Activated CD4-positive, alpha-beta T cell treated with anti-CD3 and anti-CD28 coated beads, Interleukin-2, Interleukin-6, amounts not matched to agents 100 ng/mL and 50 ng/mL, durations not matched to agents 16 hours and 8 hours (primary cell): ENCODE measurements at places on chromosomes 2 and 18.
A peak's percentile ranks its signal among the peaks of the same experiment; 100 is the strongest.

- no peak for DNase-seq
Measured at GRCh38 chr18:24988253-24988840, 363.6 kb downstream of the ZNF521 start.

DNA sequence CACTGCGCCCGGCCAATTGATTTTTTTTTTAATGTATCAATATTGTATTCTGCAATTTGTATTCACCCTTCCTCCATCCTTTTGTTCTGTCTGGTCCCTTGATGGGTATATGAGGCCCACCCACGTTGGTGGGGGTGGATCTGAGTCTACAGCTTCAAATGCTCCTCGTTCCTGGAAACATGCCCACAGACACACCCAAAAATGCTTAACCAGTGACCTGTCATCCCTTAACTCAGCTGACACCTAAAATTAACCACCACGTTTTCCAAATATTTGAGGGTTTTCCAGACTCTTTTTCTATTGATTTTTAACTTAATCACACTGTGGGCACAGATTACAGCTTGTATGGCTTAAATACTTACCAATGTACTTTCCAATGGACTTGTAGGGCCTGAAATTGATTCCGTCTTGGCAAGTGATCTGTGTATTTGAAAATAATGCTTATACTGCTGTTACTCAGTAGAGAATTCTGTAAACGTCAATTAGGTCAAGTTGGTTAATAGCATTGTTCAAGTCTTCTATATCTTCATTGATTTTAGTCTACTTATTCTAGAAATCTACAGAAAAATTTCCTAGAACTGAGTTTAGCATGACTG is 34.4 kb upstream of the CYP27C1 start:
- no peak for DNase-seq

DNA sequence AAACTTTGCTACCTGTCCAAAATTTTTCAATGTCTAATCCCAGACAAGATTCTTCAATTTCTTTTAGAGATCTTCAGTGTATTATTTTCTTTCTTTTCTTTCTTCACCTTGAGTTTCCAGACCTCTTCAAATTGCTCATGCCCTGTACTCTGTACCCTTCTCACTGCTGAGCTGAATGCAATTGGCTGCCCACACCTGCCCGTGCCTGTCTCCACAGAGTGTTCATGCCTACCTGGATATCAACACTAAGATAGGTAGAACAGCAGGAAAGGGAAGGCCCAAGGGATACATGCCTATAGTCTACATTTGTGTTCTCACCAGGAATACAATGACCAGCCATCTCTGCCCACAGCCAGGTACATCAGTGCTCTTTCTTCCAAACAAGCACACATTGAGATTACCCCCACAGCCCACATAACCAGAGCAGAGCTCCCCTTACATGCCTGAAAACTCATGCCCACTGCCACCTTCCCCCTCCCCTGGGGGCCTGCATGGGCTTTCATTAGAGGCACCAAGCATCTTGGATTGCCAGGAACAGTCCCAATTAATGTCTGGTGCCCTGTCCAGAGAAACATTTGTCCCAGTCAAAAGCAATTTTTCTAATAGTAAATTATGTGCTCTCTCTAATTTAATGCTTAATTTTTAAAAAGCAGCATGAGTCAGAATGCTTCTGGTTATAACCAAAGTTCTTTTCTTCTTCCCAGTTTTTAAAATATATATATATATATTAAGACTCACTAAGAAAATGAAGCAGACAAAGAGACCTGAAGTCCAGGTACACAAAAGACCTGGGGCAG is 134.9 kb upstream of the SLC14A2 start:
- DNase-seq = no peak

GRCh38 chr18:12233378-12233777 is 20.8 kb upstream of the CIDEA start:
- no peak for DNase-seq

DNA sequence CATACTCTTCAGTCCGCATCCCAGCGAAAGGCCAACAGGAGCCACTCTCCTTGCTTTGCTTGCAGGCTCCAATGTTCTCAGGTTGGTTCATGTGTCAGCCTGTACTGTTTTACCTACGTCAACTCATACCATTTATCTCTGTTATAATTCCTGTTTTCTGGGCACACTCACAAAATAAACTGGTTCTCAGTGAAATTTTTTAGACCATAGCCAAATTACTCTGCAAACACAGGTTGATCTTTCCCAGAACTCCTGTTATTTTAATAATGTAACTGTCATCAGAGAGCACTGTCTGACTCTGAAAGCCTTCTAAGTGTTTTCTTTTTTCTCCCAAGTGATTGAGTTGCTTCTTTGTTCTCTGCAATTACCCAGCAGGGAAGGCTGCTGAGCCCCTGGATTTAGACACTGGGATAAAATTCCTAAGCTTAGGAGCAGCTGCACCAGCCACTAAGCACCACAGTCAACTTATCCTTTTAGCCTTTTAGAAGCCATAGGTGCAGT is 111.6 kb upstream of the PIEZO2 start:
- DNase-seq = no peak

DNA sequence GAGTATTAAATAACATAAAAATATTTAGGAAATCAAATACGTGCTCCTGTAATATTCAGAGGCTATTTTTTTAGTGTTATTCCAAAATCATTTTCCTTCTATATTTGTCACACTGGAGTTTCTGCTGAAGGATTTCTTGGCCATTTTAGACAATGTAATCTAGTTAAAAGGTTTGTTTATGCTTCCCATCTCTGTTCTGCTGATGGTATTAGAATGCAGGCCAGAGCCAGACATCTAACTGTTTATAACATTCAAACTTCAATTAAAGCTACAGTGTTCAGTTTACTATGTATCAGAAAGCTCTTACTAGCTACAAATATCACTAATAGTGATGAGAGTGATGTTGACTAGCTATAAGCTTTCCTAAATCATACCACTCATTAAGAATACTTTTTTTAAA is 7.9 kb downstream of the MBD5 start:
- DNase-seq = no peak

GRCh38 chr2:84901593-84902120 is 3.8 kb upstream of the TMSB10 start:
- no peak for DNase-seq

GRCh38 chr2:74821177-74822126 is 12.5 kb upstream of the HK2 start:
- no peak for DNase-seq

GRCh38 chr2:132876745-132877391 is 206.9 kb upstream of the LYPD1 start:
- no peak for DNase-seq

DNA sequence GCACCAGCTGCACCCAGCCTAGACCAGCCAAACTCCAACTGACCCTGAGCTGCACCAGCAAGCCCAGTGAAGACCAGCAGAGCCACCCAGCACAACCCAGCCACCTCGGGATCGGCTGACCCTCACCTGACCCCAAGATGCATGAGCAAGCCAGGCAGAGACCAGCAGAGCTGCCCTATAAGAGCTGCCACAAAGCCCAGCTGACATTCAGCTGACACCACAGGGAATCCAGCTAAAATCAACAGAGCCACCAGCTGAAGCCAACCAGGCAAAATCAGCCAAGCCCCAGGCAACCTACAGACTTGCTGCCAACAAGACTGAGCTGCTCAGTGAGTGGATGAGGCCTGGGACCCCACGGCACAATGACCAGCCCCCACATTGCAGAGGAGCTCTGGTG is 54.6 kb downstream of the CYP27C1 start:
- DNase-seq = no peak

DNA sequence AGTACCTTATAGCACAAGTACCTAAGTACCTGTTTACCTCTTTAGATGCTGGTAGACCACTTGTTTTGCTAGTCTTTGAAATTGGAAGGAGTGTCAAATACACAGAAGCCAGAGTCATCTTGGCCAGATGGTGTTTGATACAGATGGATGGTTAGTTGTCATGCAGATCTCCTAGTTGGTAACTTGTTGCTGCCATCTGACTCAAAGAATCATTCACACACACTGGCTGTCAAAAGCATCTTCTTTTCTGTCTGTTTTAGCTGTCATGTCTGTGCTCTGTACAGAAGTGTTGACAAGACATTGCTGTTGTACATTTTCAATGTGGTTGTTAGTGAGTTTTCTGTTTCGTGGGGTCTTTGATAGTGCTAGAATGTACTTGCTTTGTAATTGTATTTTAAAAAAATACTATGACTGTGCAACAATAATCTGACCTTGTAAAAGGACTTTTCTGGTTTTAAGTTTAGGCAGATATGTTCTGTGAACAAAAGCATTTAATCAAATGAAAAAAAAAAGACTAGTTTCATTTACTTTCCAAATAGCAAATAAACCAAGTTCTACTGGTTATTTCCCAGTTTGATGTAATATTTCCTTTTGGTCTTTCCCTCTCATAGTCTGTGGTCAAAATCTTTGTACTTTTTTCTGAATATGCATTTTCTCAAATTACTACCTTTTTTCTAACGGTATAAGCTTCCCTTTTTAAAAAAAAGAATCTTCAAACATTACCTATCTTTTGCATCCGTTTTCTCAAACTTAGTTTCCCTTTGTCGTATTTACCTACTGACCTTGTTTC is 39.9 kb downstream of the TANK start:
- DNase-seq = peak; percentile 51

- DNase-seq = no peak
Measured at GRCh38 chr2:105801961-105802360, 57.2 kb downstream of the NCK2 start.

GRCh38 chr18:63472380-63472779 is 4.4 kb upstream of the SERPINB5 start:
- DNase-seq = no peak

GRCh38 chr2:113806217-113806913 is 49.9 kb upstream of the SLC35F5 start:
- DNase-seq = no peak

- peak; percentile 86 for DNase-seq
Measured at GRCh38 chr2:68745006-68745405, 10.4 kb downstream of the ARHGAP25 start.

DNA sequence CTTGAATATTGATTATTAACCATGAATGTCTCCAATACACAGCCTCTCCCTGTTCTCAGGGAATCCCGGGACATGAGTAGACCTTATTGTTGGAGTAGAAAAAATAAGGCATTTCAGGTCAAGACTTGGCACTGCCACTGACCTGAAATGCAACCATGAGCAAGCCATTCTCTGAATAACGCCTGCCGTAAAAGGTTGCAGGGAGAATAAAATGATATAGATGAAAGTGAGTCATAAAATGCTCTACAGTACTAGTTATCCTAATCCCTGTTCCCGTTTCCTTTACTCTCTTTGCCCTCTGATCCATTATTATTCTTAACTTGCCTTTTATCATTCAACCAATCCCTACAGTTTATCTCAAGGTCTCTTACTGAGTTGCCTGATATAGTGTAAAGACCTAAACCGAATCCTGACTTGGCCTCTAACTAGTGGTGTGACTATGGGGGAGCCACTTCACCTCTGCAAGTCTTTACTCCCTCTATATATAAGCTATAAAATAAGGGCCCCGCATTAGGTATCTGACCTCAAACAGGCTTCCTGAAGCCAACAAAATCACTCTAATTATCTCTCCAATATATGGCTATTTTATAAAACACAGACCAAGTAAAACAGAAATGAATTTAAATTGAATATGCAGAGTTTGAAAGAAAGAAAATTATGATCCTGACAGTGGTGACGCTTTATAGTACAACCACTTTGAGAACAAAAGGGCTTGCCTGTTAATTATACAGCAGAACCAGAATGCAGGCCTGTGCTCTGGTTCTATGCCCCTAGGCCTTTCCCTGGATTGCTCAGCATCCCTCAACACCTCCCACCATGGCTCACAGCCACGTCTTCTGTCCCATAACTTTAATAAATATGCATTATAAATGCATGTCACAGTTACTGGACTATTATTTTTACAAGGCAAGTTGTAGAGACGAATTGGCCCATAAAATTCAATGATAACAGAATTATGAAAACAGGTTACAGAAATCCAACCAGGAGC is 183.1 kb downstream of the STK39 start:
- no peak for DNase-seq

DNA sequence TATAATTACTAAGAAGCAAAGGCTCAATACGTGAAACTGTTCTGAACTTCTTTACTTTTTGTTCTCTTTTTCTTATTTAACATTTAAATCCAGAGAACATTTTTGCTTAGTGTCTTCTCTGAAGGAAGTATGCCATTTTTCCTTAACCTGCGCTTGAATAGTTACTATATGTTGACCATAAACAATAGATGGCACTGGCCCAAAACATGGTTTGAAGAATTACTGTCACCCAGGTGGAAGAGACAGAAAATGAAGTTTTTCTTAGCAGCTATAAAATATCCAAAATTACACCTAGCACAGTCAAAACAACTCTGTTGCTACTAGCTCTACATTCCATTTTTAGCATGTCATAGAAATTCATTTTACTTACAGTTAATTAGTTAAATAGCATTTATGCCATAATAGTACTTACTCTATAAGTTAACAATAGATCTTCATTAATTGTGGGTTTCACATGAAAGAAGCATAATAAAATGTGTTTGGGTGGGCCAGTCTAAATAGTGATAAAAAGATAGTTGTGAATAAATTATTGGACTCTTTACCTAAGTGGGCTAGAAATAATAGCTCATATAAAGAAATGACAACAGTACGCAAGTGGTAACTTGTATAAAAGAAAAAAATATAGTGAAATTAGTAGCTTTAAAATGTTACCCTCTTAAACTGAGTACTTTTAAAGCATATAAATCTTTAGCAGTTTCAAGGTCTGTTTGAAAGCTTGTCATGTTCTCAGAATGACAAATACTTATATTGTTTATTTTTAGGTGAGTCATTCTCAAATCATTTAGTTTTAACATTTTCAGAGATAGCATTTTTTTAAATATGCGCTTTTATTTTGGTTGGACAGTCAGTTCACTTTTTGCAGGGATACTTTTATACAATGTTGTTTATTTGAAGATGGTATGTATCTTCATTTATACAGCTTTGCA is 3.7 kb downstream of the ETAA1 start:
- DNase-seq = no peak

- no peak for DNase-seq
Measured at GRCh38 chr2:41709702-41710599, 337.9 kb upstream of the PKDCC start.

GRCh38 chr2:142075826-142076225 is 55.0 kb downstream of the LRP1B start:
- DNase-seq = no peak

- DNase-seq = no peak
Measured at GRCh38 chr2:102575888-102576287, 43.5 kb upstream of the SLC9A2 start.

- no peak for DNase-seq
Measured at GRCh38 chr2:127379712-127380355, 7.9 kb downstream of the MAP3K2 start.

GRCh38 chr2:98416383-98417159 is 28.1 kb upstream of the INPP4A start:
- DNase-seq = no peak

- DNase-seq = peak; percentile 94
Measured at GRCh38 chr2:113173542-113174375, at the start of gene PSD4. TSS of gene PSD4 (plus strand) at chr2:113173971. CDS start at chr2:113182457, 8,486 bp downstream.

- DNase-seq = no peak
Measured at GRCh38 chr2:134408791-134409190, 154.9 kb downstream of the MGAT5 start.

DNA sequence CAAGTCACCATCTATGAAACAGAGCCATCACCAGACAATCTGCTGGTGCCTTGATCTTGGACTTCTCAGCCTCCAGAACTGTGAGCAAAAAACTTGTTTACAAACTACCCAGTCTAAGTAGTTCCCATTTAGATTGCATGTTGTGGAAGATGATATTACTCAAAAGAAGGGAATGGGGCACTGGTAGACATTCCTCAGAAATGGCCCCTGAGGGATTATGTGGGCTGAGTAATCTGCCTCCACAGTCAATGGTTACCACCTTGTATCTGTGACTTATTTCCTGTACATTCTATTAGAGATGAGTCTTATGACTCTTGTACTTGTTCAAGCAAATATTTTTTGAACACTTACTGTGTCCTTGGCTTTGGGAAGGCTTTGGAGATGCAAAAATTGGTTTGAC is 160.4 kb downstream of the NUP35 start:
- DNase-seq = no peak
